ENCODE measurements at places on chromosomes 11 and 22. TPM values are rescaled to one million over a fixed set of nuclear protein-coding genes. Genes with fewer than 3 reads are reported as not detected.

UQCC3 gene
- 8.1 TPM for polyA plus RNA-seq

DNA sequence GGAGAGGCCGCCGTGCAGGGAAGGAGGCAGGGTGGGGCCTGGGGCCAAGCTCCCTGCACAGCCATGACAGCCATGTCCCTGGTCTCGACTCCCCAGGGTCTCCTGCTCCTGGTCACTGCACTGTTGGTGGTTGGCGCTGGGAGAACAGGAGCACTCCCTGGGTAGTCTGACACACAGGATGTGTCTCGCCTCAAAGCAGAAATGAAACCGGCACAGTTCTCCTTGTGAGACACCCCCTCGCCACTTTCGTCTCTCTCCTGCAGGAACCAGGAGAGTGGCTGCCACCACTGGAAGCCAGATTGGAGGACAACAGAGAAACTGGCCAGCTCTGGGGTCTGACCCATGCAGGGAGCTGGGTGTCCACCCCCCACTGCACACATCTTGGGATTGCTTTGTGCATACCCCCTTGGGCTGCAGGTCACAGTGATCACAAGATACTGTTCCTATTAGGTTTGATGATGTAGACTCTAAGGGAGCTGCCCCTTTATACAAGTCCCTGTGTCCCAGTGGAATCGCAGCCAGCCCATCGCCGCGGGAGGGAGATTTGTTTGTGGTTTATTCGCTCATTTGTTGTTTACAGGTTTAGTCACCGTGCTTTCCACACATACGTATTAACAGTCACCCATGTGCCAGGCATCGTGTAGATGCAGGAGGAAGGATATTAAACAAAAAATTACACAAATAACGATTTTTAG, 27.0 kb upstream of the YWHAH start:
- peak; percentile 49 for DNase-seq
- no peaks in the 10 kb centered on the region for H3K27me3 ChIP-seq
- no peak overlapping the region for H3K4me3 ChIP-seq
- H3K36me3 ChIP-seq: no peaks in the 10 kb centered on the region
- H3K27ac ChIP-seq: no peak overlapping the region

- H3K4me3 ChIP-seq: no peak overlapping the region
- H3K27ac ChIP-seq: no peak overlapping the region
- H3K36me3 ChIP-seq: no peaks in the 10 kb centered on the region
- no peaks in the 10 kb centered on the region for H3K27me3 ChIP-seq
- peak; percentile 87 for DNase-seq
Measured at GRCh38 chr11:38460896-38461295, 1862.9 kb upstream of the RAG2 start.

DNA sequence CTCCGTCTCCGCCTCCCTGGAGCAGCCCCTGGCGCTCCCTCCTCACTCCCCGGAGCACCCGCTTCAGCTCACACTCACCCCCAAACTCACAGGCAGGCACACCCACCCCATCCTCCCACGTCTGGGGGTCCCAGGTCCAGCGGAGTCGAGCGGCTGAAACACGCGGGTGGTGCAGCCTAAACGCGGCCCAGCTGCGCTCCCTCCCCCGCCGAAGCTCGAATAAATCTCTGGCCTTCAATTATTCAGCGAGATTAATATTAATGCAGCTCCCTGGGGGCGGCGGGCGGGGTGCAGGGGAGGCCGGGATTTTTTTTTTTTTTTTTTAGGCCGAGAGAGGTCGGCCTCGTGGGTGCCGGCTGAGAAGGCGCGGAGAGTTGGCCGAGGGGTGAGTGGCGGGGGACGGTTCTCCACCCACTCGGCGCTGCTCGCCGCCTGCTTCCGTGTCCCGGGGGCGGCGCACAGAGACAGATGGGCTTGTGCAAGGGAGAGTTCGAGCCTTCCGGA, 524 bp upstream of the SLC1A2 start:
- H3K27ac ChIP-seq: no peak overlapping the region
- peaks cover 59% of the 10 kb centered on the region for H3K27me3 ChIP-seq
- H3K4me3 ChIP-seq: peak overlapping the region; percentile 42
- peak; percentile 22 for DNase-seq
- H3K36me3 ChIP-seq: no peaks in the 10 kb centered on the region
